ENCODE measurements at places on chromosomes 1 and 21. TPM values are rescaled to one million over a fixed set of nuclear protein-coding genes. Genes with fewer than 3 reads are reported as not detected.

DNA sequence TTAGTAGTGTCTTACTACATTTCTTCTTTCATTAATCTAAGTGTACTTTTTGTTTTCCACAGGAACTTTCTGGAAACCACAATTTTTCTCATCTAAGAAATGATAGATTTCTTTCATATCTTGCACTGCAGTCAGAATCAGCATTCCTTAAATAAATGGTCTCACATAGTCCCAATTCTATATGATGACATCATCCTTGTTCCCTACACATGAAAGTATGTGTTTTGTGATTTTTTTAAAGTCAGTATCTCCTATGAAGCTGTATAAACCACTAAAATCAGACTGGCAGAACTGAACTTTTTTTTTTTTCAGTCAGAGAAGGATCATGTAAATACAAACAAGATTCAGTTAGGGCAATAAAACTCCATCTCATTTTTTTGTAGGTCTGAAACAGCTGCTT, 742.6 kb upstream of the CXADR start:
- no peak for DNase-seq

DNA sequence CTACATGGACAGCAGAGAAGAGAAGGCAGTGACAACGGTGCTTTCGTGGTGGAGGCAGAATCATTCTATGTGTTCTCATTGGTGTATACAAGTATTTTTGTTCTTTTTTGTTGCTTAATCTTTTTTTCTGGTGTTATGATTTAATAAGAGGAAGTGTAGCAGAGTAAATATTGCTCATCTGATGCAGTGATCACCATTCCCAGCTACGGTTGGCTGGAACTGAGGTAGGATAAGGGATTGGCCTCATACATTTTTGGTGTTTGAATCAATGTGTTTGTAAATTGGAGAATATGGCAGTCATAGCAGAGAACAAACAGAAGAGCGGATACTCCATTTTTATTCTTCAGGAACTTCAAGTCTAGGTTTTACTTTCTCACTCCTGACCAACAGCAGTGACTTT, 76.6 kb downstream of the UBE2U start:
- no peak for DNase-seq

DNA sequence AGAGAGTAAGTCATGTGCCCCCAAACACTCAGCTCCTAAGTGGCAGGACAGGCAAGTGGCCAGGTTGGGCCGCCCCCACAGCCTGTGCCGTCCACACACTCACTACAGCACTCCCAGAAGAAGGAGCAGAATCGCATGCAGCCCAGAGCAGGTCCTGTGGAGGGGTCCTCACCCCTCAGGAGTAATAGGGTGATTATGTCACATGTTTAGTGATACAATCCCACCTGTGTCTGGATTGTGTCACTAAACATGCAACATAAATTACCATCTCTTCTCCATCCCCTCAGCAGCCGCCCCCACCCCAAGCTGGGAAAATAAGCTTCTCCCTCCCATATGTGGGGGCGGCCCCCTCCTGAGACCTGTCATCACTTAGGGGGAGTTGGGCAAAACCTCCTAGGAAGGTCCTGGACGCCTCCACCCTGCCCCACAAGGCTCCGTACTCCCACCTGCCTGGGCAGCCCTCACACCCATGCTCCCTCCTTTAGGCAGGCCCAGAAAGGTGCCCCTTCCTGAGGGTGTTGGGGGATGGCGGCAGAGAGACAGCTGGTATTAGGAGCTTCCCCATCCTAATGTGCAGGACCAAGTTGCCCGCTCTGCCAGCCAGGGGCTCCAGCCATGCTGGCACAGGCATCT, 56.9 kb downstream of the STUM start:
- no peak for DNase-seq

DNA sequence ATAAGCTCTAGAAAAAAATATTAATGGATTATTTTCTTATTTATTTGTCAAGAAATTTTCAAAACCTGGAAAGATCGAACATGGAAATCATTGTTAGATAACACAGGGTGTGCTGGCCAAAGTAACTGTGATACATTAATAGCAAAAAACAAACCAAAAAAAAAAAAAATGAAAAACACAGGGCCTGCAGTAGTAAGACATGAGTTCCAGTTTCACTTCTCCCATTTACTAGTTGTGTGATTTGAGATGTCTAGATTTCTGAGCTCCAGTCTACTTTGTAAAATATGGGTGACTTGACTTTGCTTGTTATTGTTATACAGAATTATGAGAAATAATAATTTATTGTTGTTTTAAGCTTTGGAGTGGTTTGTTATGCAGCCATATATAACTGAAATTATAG, 13.6 kb downstream of the FAM177B start:
- no peak for DNase-seq

- no peak for DNase-seq
Measured at GRCh38 chr1:239816081-239816782, 275.5 kb upstream of the FMN2 start.

TPR gene
- 116 TPM for total RNA-seq

DNA sequence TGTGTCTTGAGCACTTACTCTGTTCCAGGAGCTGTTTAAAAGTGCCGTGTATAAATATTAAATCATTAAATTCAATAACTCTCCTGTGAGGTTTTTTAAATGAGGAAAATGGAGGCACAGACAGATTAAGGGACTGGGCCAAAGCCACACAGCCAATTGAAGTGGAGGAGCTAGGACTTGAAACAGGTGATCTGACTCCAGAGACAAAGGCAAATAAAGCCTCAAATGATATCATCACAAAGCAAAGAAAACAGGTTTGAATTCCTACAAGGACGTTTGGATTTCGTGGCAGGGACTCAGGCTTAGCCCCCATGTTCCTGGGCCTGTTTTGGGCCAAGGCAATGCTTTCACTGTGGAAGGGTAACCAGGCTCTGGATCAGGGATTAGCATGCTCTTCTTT, 45.2 kb upstream of the DMBX1 start:
- DNase-seq = no peak

DNA sequence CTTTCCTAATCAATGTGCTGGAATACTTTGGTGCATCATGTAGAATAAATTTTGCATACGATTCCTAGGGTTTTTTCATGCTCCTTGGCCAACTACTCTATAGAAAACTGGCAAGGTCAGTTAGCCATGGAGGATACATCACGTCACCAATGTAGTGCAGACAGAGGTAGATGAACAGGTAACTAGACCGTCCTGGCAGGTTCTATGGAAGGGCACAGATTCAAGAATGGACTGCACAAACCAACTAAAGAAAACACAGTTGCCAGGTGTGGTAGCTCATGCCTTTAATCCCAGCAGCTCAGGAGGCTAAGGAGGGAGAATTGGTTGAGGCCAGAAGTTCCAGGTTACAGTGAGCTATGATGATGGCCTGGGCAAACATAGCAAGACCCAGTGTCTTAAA, 9.9 kb downstream of the MTF1 start:
- DNase-seq = no peak

DNA sequence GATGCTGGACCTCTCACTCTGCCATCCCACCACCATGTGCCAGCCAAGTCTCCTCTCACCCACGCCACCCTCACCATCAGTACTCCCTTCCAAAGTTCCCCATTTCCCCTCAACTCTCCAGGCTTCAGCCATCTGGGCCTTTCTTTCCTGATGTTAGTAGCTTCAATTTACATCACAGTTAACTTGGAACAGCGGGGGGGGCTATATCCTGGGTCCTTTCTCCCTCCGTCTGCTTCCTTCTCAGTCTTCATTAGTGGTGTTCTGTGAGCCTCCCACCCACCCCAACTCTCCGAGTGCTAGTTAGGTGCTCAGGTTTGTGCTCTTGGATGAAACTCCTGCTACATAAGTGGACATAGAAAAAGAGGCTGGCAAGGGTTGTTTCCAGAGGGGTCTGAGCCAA, 31.9 kb downstream of the KCNC4 start:
- DNase-seq = no peak

Measured in natural killer cell (primary cell).